Stomach (tissue), 19 donors: ENCODE measurements at places on chromosomes 12 and 14. TPM values are rescaled to one million over a fixed set of nuclear protein-coding genes. Genes with fewer than 3 reads are reported as not detected.

GRCh38 chr12:33649992-33650391 lies 210.4 kb upstream of the SYT10 start:
- H3K4me3 ChIP-seq = no peak overlapping the region
- no peak for DNase-seq
- no peaks in the 10 kb centered on the region for H3K36me3 ChIP-seq
- no peak overlapping the region for H3K27ac ChIP-seq
- H3K4me1 ChIP-seq = no peaks in the 10 kb centered on the region

DNA sequence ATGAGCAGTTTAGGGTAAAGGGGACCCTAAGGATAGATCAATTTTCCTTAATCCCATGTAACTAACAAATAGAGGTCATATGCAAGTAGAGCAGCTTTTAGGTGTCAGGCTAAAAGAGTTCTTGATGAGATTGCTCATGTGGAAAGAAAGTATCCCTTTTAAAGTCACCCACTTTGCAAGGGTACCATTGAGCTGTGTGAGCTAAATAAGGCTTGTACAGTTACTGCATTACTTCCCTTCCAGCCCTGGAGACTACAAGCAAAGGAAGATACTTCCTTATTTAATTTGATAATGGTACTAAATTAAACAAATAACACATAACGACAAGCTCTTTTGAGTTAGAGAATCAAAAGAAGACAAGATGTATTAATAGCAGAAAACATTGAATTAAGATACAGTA lies 191.7 kb downstream of the TMX1 start:
- no peak overlapping the region for H3K4me3 ChIP-seq
- peak overlapping the region; percentile 59 for H3K27ac ChIP-seq
- H3K4me1 ChIP-seq = peaks cover 16% of the 10 kb centered on the region
- H3K27me3 ChIP-seq = no peaks in the 10 kb centered on the region

- no peaks in the 10 kb centered on the region for H3K36me3 ChIP-seq
- DNase-seq = no peak
- no peak overlapping the region for H3K27ac ChIP-seq
- H3K4me1 ChIP-seq = no peaks in the 10 kb centered on the region
- H3K4me3 ChIP-seq = no peak overlapping the region
Observed at GRCh38 chr14:72247896-72248465, 315.8 kb downstream of the RGS6 start.

DNA sequence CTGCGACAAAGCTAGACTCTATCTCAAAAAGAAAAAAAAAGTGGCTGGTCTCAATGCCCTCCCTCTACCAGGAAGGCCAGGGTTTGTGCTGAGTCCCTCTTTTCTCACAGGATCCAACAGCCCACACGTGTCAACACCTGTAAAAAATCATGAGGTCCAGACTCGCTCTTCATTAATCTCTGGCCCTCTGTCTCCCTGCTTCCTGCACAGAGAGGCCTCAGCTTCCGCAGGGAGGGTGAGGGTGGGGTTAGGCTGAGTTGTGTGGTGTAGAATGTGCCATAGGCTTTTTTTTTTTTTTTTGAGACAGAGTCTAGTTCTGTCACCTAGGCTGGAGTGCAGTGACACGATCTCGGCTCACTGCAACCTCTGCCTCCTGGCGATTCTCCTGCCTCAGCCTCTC lies 6.1 kb downstream of the CFAP73 start:
- peaks cover 4% of the 10 kb centered on the region for H3K27me3 ChIP-seq
- H3K36me3 ChIP-seq = peaks cover 36% of the 10 kb centered on the region
- H3K4me3 ChIP-seq = no peak overlapping the region
- no peak overlapping the region for H3K27ac ChIP-seq
- peak; percentile 41 for DNase-seq

GRCh38 chr12:122327494-122328385 lies 61.4 kb upstream of the VPS33A start:
- peaks cover 22% of the 10 kb centered on the region for H3K4me1 ChIP-seq
- no peak overlapping the region for H3K4me3 ChIP-seq
- peak overlapping the region; percentile 74 for H3K27ac ChIP-seq
- no peaks in the 10 kb centered on the region for H3K27me3 ChIP-seq

GRCh38 chr12:23760495-23760894 lies 189.0 kb downstream of the SOX5 start:
- no peaks in the 10 kb centered on the region for H3K36me3 ChIP-seq
- H3K27me3 ChIP-seq = no peaks in the 10 kb centered on the region
- H3K27ac ChIP-seq = no peak overlapping the region
- DNase-seq = no peak
- no peak overlapping the region for H3K4me3 ChIP-seq
- H3K4me1 ChIP-seq = peaks cover 32% of the 10 kb centered on the region

GRCh38 chr12:69698769-69699540 lies at the start of gene BEST3:
BEST3 (minus strand) TSS chr12:69699303; CDS start chr12:69697798, 1,505 bp downstream.
- H3K27ac ChIP-seq = no peak within 1 kb of the TSS
- H3K4me1 ChIP-seq = no peaks in the 10 kb centered on the region
- H3K36me3 ChIP-seq = no peaks in the 10 kb centered on the region

- peak overlapping the region; percentile 87 for H3K27ac ChIP-seq
- no peaks in the 10 kb centered on the region for H3K27me3 ChIP-seq
- H3K4me1 ChIP-seq = peaks cover 23% of the 10 kb centered on the region
- no peaks in the 10 kb centered on the region for H3K36me3 ChIP-seq
- DNase-seq = no peak
- no peak overlapping the region for H3K4me3 ChIP-seq
Observed at GRCh38 chr12:57079821-57080220, 1.2 kb upstream of the NEMP1 start.

GRCh38 chr12:128909653-128910052 lies 56.4 kb downstream of the GLT1D1 start:
- H3K4me1 ChIP-seq = no peaks in the 10 kb centered on the region
- H3K4me3 ChIP-seq = no peak overlapping the region
- no peak for DNase-seq
- H3K27ac ChIP-seq = no peak overlapping the region
- no peaks in the 10 kb centered on the region for H3K36me3 ChIP-seq
- H3K27me3 ChIP-seq = no peaks in the 10 kb centered on the region

- H3K27me3 ChIP-seq = no peaks in the 10 kb centered on the region
- no peaks in the 10 kb centered on the region for H3K36me3 ChIP-seq
- DNase-seq = no peak
- H3K4me1 ChIP-seq = no peaks in the 10 kb centered on the region
- H3K27ac ChIP-seq = no peak overlapping the region
Observed at GRCh38 chr14:58829594-58829993, 191.8 kb downstream of the DACT1 start.

- H3K27ac ChIP-seq = no peak overlapping the region
- H3K4me3 ChIP-seq = no peak overlapping the region
- H3K4me1 ChIP-seq = no peaks in the 10 kb centered on the region
- H3K27me3 ChIP-seq = peaks cover 10% of the 10 kb centered on the region
Observed at GRCh38 chr14:99137001-99137700, 134.8 kb downstream of the BCL11B start.

GRCh38 chr12:113932381-113933196 lies 33.5 kb downstream of the RBM19 start:
- H3K36me3 ChIP-seq = peaks cover 94% of the 10 kb centered on the region
- no peak overlapping the region for H3K27ac ChIP-seq
- H3K4me3 ChIP-seq = no peak overlapping the region
- no peaks in the 10 kb centered on the region for H3K27me3 ChIP-seq
- peak; percentile 18 for DNase-seq

DNA sequence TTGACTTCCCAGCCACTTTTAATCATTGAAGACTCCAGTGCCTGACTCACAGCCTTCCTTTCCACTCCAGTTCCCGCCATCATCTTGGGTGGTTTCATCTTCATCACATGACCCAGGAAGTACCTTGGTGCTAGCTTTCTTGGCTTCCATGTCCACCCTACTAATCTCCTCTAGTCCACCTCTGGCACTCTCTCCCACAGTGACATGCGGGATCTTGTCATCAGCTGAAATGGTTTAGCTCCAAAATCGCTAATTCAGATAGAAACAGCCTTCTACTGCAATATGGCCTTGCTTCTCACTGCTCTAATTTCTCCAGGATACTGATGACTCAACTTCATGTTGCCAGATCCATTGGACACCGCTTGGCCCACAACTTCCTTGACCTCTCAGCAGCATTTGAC lies 24.5 kb downstream of the WDR20 start:
- H3K27me3 ChIP-seq = no peaks in the 10 kb centered on the region
- no peaks in the 10 kb centered on the region for H3K4me1 ChIP-seq
- DNase-seq = peak; percentile 18
- no peak overlapping the region for H3K4me3 ChIP-seq
- H3K36me3 ChIP-seq = peaks cover 3% of the 10 kb centered on the region

GRCh38 chr14:91154851-91155625 lies 41.2 kb downstream of the DGLUCY start:
- peak; percentile 76 for DNase-seq
- H3K4me1 ChIP-seq = peaks cover 49% of the 10 kb centered on the region
- no peaks in the 10 kb centered on the region for H3K27me3 ChIP-seq
- peaks cover 32% of the 10 kb centered on the region for H3K36me3 ChIP-seq
- peak overlapping the region; percentile 59 for H3K27ac ChIP-seq

DNA sequence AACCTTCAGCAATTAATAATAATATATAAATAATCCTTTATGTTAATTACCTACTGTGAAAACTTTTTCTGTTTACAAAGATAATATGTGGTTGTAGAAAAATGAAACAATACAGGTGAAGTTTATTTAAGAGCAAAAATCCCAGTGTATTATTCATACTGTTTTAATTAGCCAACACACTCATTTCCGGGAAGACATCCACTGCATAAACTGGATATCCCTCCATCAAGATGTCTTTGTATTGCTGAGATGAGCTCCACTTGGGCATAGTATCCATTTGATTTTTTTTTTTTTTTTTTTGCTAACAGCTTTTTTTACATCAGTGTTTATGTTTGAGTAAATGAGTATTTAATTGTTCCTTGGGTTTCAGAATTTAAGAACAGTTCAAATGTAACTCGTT lies 13.7 kb upstream of the DERA start:
- H3K4me1 ChIP-seq = peaks cover 6% of the 10 kb centered on the region
- H3K27me3 ChIP-seq = no peaks in the 10 kb centered on the region
- H3K36me3 ChIP-seq = peaks cover 80% of the 10 kb centered on the region

DNA sequence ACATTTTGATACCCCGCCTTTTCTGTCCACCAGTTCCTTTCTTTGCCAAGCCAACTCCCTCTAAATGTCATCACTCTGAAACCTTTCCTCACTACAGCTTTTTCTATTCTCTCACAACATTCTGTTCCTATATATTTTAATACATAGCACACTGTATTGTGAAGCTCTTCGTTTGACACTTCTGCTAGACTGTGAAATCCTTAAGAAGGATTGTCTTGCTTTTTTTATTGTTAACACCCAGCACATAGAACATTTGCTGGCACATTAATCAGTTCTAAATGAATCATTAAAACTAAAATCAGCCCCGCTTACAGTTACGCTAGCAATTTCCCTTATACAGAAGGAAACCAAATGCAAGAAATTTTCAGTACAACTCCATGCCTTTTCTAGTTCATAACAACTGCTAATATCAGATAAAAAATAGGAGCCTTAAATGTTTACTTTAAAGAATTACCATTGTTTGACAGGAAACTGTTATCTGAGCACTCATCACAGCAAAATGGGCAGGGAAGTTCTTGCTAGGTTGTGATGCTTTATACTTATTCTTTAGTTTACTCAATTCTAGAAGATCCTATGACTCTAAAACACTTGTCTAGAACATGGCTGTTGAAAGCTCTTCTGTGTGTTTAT lies 93.5 kb downstream of the PPP1R12A start:
- H3K27me3 ChIP-seq = no peaks in the 10 kb centered on the region
- H3K4me1 ChIP-seq = peaks cover 8% of the 10 kb centered on the region
- no peak overlapping the region for H3K27ac ChIP-seq

DNA sequence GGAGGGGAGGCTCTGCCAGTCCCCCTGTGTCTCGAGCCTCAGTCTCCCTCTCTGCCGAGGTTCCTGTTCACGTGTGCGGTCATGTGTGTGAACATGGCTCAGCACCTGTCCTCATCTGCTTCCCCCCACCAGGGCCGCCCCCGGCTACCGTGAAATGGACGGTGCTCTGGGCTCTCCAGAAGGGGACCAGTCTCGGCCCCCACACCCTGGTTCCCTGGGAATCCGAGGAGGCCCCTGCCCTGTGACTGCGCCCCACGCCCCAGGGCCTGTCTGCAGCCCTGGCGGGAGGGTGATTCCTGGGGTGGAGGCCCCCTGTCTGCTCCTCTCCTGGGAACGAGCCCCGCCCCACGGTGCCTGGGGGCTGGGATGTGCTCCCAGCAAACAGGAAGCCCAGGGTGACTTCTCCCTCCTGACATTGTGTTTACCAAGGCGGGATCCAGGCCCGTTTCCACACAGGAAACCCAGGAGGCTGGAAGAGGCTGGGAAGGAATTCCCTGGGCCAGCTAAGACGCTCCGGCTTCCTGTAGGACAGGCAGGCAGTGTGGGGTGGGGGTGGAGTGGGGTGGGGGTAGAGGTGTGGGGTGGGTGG lies 46.6 kb downstream of the KIF26A start:
- H3K4me3 ChIP-seq = no peak overlapping the region
- H3K27me3 ChIP-seq = no peaks in the 10 kb centered on the region
- H3K27ac ChIP-seq = peak overlapping the region; percentile 15
- DNase-seq = no peak
- H3K4me1 ChIP-seq = peaks cover 7% of the 10 kb centered on the region

GRCh38 chr14:56135001-56135400 lies 16.8 kb downstream of the PELI2 start:
- H3K27ac ChIP-seq = no peak overlapping the region
- H3K27me3 ChIP-seq = no peaks in the 10 kb centered on the region
- H3K4me1 ChIP-seq = peaks cover 43% of the 10 kb centered on the region

DNA sequence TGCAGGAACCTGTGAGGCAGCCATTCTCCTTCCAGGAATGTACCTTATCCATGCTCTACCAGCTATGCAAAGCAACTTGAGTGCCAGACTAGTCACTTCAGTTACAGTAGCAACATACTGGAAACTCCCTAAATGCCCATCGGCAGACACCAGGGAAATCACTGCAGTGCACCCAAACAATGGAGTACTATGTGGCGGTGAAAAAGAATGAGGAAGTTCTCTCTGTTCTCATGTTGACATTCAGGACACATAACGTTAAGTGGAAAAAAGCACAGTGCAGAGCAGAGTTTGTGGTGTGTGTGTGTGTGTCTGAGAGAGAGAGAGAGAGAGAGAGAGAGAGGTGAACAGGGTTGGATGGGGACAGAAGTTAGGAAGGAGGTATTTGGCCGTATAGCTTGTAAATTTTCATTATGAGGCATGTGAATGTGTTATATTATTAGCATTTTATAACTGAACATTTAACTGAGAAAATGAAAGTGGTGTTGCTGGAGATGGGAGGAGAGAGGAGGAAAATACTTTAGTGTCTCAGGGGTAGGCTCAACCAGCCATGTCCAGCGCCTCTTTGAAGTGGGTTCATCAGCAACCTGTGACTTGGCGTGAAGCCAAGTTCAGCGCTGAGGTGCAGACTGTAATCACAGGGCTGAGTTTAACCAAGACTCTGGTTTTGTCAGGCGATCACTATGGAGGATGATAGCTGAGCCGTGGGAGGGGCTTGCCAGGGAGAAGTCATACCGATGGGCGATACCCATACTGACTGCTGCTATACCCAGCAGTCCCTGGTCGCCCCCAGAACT lies 17.3 kb downstream of the TNFAIP2 start:
- peaks cover 13% of the 10 kb centered on the region for H3K36me3 ChIP-seq
- peaks cover 11% of the 10 kb centered on the region for H3K4me1 ChIP-seq
- no peak overlapping the region for H3K4me3 ChIP-seq
- H3K27me3 ChIP-seq = peaks cover 31% of the 10 kb centered on the region

GRCh38 chr12:101863981-101864380 lies 13.4 kb upstream of the DRAM1 start:
- H3K4me3 ChIP-seq = no peak overlapping the region
- H3K27ac ChIP-seq = no peak overlapping the region
- no peaks in the 10 kb centered on the region for H3K27me3 ChIP-seq
- no peak for DNase-seq
- no peaks in the 10 kb centered on the region for H3K4me1 ChIP-seq

The TAS2R14 gene
- 0.31 TPM for polyA plus RNA-seq

The ERP27 gene
- polyA plus RNA-seq = 1.1 TPM

The SLC5A8 gene
- not detected for polyA plus RNA-seq

The SLC17A8 gene
- not detected for polyA plus RNA-seq

The C12orf50 gene
- polyA plus RNA-seq = not detected

The ACSM4 gene
- not detected for polyA plus RNA-seq

The FIGNL2 gene
- 0.12 TPM for polyA plus RNA-seq

The CLEC2B gene
- polyA plus RNA-seq = 8.6 TPM

The GIT2 gene
- 6.4 TPM for polyA plus RNA-seq

The RIPK3 gene
- polyA plus RNA-seq = 14.3 TPM

The NTN4 gene
- polyA plus RNA-seq = 23.5 TPM

The KLRC2 gene
- not detected for polyA plus RNA-seq

The FRS2 gene
- 10.2 TPM for polyA plus RNA-seq
